Stimulated activated CD4-positive, alpha-beta T cell treated with anti-CD3 and anti-CD28 coated beads, Interleukin-1b, Interleukin-23, amount 100 ng/mL, for 24 hours (primary cell): ENCODE measurements at places on chromosomes 13 and 19.

DNA sequence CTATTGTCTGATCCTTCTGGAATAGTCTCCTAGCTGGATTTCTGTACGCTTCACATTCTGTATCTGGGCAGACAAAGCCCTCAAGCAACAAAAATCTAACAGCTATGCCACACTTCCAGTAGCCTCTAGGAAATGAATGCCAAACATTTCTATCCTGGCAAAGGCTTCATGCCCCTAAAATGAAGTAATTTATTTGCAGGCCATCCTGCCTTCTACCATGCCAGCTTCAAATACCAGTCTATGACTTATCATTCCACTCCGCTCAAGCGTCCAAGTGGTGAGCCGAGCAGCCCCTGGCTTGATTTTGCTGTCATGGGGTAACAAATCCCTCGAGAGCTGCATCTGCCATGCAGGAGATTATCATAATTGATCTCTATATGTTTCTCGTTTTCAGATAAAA is 86.9 kb downstream of the LHFPL6 start:
- DNase-seq: no peak

DNA sequence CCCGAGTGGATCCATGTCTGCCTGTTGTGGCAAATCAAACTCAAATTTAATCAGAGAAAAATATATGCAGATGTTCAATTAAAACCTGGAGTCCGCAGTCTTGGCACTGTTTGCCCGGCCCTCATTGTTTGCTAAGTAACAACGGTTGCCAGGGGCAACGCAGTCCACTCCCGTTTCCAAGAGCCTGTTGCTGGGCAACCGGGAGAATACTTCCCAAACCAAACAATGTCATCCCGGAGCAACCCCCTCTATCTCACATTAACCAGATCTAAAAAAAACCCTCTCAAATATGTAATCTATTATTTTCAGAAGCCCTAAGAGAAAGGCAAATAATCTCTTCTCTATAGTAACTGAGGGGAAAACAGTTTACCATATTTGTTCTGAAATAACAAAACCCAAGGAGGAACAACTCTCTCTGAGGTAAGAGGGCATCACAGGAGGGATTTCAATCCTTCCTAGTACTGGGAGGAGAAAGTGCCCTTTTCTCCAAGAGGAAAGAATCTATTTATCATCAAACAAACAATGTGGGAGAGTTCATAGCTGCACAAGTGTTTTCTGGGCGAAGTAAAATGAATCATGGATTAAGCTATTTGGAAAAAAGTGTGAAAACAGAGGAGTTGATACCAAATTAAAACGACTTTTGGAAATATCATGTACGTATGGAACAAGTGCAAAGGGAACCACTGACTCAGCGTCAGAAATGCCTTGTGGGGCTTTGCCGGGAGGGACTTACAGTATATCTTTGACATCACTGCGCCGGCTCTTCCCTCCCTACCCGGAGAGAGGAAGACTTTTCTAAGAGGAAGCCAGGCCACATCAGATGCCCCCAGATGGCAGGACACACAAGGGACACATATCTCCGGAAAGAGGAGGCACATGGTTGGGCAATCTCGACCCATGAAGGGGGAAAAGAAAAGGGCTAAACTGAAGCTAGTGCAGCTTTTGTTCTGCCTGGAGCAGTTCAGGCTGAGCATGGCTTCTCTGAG is 43.3 kb downstream of the RFX2 start:
- DNase-seq: no peak

DNA sequence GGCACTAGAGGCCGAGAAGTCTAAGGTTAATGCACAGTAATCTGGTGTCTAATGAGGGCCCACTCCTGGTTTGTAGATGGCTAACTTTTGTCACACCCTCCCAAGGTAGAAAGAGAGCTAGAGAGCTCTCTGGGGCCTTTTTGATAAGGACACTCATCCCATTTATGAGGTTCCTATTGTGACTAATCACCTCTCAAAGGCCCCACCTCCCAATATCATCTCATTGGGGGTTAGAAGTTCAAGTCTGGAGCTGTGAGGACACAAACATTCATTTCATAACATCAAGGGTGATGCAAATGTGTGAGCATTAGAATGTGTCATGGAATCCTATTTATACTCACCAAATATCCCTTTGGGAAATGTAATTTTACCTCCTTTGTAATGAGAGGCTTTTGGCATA is 79.2 kb upstream of the SLC10A2 start:
- no peak for DNase-seq

- no peak for DNase-seq
Measured at GRCh38 chr19:10862561-10863106, 8.7 kb upstream of the CARM1 start.

- no peak for DNase-seq
Measured at GRCh38 chr13:98285852-98286594, 109.0 kb upstream of the RNF113B start.
